ENCODE measurements at places on chromosomes 16 and 17. TPM values are rescaled to one million over a fixed set of nuclear protein-coding genes. Genes with fewer than 3 reads are reported as not detected.

RAB26 gene
- 1.8 TPM for total RNA-seq

OR3A3 gene
- not detected for total RNA-seq

PRAC2 gene
- total RNA-seq = not detected

OR1A1 gene
- not detected for total RNA-seq

UBE2G1 gene
- 92.1 TPM for total RNA-seq

CDT1 gene
- 34.3 TPM for total RNA-seq

MT1H gene
- not detected for total RNA-seq

MIS12 gene
- total RNA-seq = 19.5 TPM

ATP1B2 gene
- total RNA-seq = 0.33 TPM

FDXR gene
- 70.8 TPM for total RNA-seq

OR1D5 gene
- not detected for total RNA-seq

LRRC37A gene
- 0.75 TPM for total RNA-seq

BMERB1 gene
- 80.9 TPM for total RNA-seq

UNC45B gene
- total RNA-seq = not detected

GUCY2D gene
- total RNA-seq = not detected

TEKT1 gene
- total RNA-seq = not detected

ADCY9 gene
- 6.7 TPM for total RNA-seq

INPP5K gene
- 25.3 TPM for total RNA-seq

CDR2L gene
- total RNA-seq = 45.6 TPM

KRTAP4-3 gene
- total RNA-seq = not detected

TMEM220 gene
- 3.3 TPM for total RNA-seq

PIGQ gene
- 28.6 TPM for total RNA-seq

FBXW10 gene
- total RNA-seq = 0.96 TPM

TP53TG3B gene
- 0.37 TPM for total RNA-seq

ADAP2 gene
- total RNA-seq = 2.9 TPM

RASD1 gene
- total RNA-seq = 0.76 TPM

TP53TG3 gene
- 0.57 TPM for total RNA-seq

ABCC1 gene
- 119 TPM for total RNA-seq

IL17C gene
- total RNA-seq = not detected

TNFRSF17 gene
- total RNA-seq = not detected

FNDC8 gene
- not detected for total RNA-seq

SEZ6L2 gene
- total RNA-seq = 16.5 TPM

GPR142 gene
- not detected for total RNA-seq

MEOX1 gene
- total RNA-seq = not detected

MPP3 gene
- 18.7 TPM for total RNA-seq

GPS1 gene
- total RNA-seq = 137 TPM

CENPV gene
- total RNA-seq = 159 TPM

CCL18 gene
- not detected for total RNA-seq

CYBA gene
- total RNA-seq = 294 TPM
